ENCODE measurements at places on chromosomes 5 and 9.

GRCh38 chr5:139681112-139681458, 32.9 kb downstream of the CXXC5 start:
- DNase-seq: no peak

DNA sequence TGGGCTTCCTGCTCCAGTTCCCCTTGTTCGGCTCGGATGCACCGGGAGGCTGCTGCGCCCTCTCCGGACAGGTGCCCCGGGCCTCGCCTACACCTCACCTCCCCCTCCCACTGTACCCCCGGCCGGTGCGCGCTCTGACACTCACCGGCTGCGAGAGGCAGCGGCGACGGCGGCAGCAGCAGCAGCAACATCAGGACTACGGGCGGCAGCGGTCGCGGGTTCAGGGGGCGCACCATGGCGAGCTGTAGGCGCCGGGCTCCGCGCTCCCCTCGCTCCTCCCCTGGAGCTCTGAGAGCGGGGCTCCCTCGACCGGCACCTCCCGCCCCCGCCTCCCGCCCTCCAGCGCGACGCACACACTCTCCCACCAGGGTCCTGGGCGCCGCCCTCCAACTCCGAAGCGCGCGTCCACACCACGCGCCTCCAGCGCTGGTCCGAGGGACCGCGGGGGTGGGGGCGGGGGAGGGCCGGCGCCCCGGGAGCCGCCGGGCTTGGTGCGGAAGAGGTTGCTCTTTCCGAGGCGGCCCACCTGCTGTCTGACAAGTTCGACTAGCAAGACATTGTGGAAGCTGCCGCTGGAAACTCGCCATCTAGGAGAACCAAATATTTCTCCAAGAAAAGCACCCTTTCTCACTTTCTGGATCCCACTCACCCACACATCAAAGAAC, at the start of gene GFRA3:
Gene GFRA3 (minus strand): TSS at position 433 of the 665 bp plus-strand sequence. CDS start 197 bp downstream, at position 236.
- DNase-seq: peak; percentile 7

- DNase-seq: no peak
These were observed 58.9 kb upstream of the ATG10 start for GRCh38 chr5:81912933-81913332.

DNA sequence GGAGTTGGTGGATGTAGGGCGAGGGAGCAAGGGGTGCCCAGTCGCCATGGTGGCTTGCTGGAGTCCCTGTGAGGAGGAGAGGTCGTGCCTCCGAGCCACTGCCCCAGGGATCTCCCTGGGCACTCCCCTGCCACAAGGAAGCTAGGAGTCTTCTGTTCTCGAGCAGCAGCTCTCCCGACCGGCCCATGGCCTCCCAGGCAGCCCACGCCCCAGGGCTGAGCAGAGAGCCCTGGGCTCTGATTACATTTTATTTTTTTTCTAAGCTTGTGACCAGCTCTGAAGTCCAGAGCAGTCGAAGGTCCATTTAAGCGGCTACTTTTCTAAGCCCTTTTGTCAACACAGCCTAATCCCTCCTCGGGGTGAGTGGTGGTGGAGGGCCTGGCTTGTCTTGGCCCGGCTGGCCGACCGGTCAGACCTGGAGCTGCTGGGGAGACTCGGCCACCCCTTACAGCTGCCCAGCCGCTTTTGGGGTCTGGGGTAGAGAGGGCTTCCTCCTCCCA, 2.1 kb downstream of the RXRA start:
- no peak for DNase-seq

DNA sequence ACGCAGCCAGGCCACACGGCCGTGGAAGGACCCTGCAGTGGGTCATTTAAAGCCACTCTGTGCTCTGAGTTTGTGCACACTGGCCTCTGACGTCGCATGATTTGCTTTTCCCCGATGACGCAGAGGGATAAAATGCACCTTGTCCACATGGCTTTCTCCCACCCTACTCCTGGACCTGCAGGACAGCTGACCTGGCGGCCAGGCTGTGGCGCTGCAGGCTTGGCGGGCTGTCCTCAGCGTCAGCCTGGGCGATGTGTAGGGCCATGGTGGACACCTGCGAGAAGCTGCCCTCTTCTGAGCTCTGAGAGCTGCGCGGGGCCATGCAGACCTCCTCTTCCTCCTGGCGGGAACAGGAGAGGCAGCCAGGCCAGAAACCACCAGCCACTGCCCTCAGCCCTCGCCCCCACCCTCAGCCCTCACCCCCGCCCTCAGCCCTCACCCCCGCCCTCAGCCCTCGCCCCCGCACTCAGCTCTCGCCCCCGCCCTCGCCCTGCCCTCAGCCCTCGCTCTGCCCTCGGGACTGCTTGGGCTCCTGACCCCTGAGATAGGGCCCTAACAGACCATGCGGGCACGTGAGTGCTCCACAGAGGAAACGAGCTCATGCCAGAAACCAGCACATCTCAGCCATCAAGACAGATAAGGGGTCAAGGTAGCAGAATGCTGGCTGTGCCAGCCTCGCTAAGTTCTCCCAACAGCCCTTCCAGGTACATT, 20.0 kb upstream of the SCGB3A1 start:
- no peak for DNase-seq

- no peak for DNase-seq
These were observed 130.9 kb upstream of the RASA1 start for GRCh38 chr5:87136733-87137132.

DNA sequence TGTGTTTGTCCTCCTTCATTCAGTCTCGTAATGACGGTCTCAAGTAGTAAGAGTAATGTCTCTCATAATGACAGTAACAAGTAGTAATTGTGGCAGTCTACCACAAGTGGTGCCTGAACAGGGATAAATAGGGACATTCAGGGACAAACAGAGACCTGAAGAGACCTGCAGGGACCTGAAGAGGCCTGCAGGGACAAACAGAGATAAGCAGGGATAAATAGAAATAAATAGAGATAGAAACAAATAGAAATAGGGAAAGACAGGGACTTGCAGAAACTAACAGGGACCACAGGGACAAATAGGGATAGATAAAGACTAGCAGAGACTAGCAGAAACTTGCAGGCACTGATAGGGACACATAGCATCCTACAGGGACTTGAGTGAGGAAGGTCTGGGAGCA, 7.9 kb downstream of the UGT3A2 start:
- DNase-seq: no peak

DNA sequence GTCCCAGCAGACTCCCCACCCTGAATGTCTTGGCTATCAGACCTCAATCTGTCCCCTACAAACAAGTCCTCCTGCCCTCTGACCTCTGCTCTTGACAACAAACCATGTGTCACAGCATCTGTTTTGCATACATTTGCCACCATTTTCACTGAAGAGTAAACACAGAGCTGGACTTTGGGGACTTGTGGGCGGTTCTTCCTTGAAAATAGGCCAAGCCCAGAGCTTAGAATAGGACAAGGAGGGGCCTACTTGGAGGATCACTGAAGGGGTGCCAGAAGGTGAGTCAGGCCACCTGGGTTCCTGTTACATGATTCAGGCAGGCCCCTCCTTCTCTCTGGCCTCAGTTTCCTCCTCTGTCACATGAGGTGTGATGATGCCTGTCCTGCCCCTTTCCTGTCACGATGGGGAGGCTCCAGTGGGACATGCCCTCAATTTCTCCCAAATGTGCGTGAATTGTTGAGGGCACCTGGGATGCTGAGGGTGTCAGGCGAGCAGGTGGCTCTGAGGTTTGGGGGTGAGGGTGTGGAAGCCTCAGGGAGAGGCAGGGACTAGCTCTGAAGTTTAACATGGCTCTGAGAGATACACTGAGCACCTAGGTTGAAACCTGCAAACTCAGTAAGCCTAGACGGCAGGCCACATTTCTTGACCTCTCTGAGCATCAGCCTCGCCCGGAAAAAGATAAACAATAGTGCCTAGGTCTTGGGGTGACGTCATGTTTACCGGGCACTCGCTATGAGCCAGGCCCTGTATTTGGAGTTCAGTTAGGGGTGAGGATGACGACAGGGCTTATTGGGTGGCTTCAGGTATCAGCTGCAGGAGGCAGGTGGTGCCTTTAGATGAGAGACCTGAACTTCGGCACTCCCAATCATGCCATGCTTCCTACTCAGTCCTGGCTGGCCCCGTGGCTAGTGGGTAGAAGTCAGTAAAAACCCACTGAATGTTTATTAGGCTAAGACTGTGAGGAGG, 107.6 kb upstream of the PITX1 start:
- DNase-seq: no peak

DNA sequence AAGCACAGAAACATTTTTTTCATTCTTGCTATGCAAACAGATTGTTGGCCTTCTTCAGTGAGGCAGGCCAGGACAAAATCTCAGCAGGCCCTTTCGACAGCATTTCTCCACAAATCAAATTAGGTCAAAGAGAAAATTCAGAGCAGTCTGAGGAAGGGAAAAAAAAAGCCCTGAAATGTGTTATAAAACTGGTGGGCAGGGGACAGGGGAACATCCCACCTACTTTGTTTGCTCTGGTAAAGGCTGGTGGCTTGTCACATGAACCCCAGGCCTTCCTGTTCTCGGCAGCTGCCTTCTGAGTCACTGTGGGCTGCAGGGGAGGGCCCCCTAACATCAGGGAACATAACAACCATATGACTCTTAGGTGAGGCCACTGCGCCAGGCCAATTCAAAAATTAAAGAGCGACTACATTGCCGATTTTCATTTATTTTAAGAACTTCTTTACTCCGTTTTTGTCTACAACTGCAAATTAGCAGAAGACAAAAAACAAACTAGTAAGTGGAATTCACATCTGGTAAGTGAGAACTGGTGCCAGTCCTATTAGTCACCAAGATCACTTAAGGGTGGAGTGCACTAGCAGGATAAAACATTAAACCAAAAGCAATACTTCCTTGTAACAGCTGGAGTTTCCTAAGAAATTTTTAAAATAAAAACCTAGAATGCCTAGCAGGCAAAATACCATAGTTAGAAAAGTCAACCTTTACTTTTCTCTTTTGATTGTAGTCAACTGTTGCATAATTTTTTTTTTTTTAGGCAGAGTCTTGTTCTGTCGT, 46.2 kb upstream of the DENND4C start:
- DNase-seq: peak; percentile 91

DNA sequence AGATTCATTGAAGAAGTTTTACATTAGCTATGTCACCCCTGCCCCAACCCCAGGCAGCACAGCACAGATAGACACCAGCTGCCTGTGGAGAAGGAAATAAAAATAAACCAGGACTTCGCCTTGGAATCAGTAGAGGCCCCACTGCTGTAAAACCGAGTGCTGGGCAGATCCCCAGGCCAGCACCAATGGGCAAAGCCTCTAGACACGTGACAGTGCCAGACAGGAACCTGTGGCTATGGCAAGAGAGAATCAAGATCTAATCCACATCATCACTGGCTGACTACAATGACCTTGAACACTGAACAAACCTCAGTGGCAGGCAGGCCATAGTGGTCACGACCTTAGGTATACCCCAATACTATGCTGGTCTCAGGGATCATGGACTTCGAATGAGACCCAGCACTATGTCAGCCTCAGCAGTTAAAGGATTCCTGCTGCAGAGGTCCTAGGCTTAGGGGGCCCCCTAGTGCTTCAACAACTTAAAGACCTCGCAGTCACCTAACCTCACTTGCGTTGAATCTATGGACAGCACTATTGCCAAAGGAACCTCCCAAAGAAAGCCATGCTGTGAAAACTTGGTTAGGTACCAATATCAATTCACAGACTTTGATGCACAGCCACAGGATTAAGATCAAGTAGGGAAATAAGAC, 2118.6 kb upstream of the C9orf72 start:
- peak; percentile 72 for DNase-seq

GRCh38 chr5:131659841-131660240, 24.8 kb upstream of the RAPGEF6 start:
- DNase-seq: no peak

- DNase-seq: peak; percentile 40
These were observed 432 bp downstream of the STARD4 start for GRCh38 chr5:111511831-111512374.

- no peak for DNase-seq
These were observed 92.7 kb downstream of the SGCD start for GRCh38 chr5:156419661-156420060.

Measured in fibroblast of pulmonary artery (primary cell).